AG04450 (cell line): ENCODE measurements at places on chromosomes 16 and 17. TPM values are rescaled to one million over a fixed set of nuclear protein-coding genes. Genes with fewer than 3 reads are reported as not detected.

The G6PC1 gene
- not detected in 2 replicates for polyA plus RNA-seq

DNA sequence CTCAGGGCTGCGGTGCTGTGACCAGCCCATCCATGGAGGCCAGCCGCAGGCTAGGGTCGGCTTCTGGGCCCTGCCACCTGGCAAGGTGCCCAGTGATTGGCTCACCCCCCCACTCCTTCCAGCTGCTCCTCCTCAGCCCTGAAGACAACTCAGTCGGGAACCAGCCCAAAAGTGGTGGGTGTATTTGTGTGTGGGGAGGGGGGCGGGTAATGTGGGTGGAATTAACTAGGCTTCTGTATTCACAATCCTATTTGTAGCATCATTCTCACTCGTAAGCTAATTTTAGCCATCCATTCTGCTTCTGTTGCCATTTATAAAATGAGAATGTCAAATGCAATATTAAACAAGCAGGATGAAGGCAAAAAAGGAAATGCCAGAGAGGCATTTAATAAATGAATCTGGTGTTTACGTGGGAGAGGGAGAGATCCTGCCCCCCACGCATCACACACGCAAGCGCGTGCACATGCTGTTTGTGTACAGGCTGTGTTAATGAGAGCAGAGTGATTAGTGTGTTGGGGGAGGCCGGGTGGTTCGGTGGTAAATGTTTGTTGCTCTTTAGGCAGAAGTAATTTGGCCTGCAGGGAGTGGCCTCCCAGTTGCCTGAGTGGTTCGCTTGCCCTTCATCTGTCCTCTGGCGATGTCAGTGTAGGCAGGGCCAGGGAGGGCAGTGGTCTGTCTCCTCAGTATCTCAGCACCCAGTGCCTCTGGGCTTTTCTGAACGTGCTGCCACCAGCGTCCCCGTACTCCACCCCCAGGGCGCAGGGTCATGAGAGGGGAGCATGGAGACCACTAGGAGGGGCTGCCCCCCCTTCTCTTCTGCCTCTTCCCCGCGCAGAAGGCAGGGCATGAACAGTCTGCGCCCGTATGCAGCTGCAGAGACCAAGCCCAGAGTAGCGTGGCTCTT, 140.1 kb downstream of the CCDC182 start:
- DNase-seq: peak; percentile 18

- no peak for DNase-seq
Observed at GRCh38 chr17:6162892-6163291, 92.7 kb downstream of the WSCD1 start.

The HYDIN gene
- 0.84 and 0.95 TPM in 2 replicates for polyA plus RNA-seq

DNA sequence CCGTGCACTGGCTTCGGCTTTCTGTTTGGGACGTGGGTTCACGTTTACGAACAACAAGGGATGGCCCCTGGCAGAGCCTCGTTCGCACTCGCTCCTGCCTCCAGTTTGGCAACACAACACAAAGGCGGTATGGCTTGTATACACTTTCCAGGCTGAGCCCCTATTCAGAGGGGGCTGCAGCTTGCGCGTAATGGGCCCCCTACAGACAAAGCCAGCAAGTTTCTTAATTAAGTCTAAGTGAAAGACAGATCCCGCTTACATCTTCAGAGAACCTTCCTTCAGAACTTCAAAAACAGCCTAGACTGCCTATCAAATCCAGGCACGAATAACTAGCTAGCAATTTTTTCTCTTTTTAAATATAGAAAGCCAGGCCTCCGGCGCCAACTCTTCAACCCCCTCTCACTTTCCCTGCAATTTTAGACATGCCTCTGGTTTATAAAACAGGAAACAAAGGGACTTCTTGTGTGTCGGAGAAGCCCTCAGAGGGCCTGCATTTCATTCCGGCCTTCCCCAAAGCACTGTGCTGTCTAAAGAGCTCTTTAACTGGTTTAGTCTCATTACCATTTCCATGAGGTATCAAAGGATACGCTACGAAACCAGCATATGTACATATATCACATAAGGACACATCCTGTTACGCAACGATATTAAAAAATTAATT, 244.9 kb downstream of the STX8 start:
- DNase-seq: no peak

DNA sequence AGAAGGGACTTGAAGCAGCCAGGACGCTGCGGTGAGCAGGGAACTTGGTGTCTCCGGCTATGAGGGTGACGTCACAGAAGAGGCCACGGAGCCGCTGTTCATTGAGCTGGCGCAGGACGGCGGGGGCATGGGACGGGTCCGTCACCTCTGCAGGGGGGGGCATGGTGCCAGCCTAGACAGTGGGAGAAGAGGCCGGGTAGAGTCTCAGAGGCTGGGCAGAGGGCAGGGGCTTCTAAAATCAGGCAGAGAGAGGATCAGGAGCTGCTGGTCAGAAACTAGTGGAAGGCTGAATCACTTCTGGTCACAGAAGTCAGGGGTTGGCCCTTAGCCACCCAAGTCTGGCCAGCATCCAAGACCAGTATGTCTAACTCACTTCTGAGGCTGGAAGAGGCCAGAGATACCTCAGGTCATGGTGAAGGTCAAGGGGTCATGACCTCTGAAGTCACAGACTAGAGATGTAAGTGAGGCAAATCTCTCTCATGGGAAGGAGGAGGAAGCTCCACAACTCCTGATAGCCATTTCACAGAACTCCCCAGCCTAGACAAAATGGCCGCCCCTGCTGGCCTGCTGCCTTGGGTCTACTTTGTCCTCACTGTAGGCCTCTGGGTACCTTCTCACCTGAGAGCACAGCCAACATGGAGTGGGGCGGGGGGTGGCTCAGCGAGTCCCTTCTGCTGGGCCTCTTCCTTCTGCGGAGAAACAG, 12.6 kb downstream of the ZBTB4 start:
- DNase-seq: no peak

The FBXW10 gene
- 0.04 and 0.09 TPM in 2 replicates for polyA plus RNA-seq

The C1QTNF8 gene
- not detected in 2 replicates for polyA plus RNA-seq

DNA sequence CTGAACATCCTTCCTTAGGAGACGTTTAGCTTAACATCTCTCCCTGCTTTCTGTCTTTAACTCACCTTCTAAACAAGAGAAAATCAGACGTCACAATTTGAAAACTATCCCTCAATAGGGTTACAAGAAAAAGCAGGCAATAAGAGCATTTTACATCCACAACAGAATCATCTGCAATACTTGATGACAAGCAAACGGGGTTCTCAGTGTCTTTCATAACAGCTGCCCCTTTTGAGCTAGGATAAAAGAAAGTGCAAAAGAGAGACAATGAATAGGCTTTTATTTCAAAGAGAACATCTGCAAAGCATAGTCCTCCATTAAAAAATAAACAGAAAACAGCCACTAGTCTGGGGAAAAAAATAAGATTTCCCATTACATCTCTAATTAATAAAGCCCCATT, 13.2 kb downstream of the XYLT1 start:
- no peak for DNase-seq

DNA sequence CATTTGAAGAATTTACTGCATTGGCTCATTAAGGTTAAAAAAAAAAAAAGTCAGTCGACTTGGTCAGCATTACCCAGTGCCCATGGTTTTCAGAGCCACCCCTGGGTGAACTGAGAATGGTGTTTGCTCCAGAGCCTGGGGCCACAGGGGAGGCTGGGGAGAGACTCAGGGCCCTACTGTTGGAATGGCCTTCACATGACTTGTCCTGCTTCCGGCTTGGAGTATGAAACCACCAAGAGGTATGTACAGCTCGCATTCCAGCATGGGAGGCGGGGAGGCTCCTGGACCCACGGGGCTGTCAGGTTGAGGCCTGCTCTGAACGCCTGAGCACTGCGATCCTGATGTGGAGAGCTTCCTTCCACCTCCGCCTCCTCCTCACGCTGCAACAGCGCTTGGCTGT, 36.8 kb downstream of the MSI2 start:
- DNase-seq: no peak

DNA sequence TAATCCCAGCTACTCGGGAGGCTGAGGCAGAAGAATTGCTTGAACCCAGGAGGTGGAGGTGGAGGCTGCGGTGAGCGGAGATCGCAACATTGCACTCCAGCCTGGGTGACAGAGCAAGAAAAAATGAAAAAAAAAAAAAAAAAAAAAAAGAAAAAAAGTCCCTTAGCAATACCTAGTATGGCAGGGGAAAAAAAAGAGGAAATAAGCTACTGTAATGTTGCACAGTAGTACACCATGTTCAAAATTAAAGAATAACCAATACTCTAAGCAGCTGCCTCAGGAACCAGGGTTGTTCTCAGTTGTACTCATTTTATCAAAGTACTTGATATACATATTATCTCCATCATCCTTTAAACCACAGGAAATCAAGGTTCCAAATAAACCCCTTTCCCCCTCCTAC, 17.3 kb upstream of the TXNDC11 start:
- DNase-seq: no peak

DNA sequence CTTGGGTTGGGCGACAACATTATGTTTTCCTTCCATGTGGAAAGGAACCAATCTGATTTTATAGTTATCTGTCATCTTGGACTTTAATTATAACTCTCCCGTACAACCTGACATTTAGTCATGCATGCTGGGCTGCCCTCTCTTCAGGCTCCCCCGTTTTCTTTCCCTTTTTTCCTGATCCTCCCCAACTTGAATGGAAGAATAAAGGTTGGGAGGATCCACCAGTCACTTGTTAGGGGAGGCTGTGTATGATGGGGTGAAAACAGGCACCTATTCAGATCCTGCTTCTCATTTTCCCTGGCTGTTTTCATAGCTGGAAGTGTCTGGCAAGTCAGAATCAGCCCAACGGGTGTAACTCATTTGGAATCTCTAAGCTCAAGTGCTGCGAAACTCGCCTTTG, 267.2 kb upstream of the SALL1 start:
- DNase-seq: no peak

The MYH2 gene
- not detected in 2 replicates for polyA plus RNA-seq

The TPSB2 gene
- polyA plus RNA-seq: not detected in 2 replicates

The STH gene
- polyA plus RNA-seq: not detected in 2 replicates

DNA sequence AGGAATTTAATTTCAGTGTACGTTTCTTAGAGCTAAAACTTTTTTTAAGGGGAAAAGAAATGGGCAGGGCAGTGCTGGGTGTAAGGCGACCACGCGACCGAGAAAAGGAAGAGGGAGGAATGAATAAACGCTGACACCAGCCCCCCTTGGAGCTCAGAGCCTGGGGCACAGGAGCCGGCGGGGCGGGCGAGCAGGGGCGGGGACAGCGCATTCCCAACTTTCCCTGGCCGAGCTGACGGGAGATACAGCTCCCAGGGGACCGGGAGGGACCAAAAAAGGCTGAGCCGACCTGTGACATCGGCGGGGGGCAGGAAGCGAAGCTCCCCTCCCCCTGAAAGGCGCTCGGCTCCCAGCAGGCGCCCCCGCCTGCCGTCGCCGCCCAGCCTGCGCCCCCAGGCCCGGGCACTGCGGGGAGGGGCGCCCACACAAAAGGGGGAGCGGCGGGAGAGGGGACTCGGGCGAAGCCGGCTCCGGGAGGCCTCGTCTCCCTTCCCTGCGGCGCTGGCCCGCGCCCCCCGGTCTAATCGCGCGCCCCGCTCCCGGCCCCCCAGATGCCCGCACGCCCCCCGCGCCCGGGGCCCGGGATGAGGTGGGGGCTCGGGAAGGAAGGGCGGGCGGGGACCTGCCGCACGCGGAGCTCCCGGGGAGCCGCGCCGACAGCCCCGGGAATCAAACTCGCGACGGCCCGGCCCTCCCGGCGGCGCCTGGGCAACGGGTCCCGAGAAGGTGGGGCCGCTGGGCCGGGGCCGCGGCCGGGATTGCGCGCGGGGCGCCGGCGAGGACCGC, 622 bp downstream of the CUEDC1 start:
- DNase-seq: no peak

- DNase-seq: no peak
Observed at GRCh38 chr16:2325791-2326190, 14.7 kb downstream of the ABCA3 start.

The MPO gene
- not detected in 2 replicates for polyA plus RNA-seq

GRCh38 chr17:28365487-28365886, 488 bp upstream of the SEBOX start:
- no peak for DNase-seq

The KCNH6 gene
- 0.04 and 0.06 TPM in 2 replicates for polyA plus RNA-seq

DNA sequence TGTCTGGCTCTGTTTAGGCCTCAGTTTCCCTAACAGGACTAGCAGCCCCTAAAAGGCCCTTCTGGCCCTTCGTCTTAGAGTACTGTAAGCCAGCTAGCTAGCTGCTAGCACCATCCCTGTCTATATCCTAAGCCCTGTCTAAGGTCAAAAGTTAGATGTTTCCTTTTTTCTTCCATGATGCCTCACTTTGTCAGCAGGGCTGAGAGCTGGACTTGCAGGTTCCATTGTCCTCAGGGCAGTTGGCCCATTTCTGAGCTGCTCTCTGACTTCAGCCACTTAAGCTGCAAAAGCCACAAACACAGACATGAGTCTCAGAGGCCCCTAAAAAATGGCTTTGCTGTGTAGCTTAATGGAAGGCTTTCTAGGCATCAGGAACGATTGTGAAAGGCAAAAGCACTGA, 187.7 kb downstream of the CBLN1 start:
- no peak for DNase-seq

DNA sequence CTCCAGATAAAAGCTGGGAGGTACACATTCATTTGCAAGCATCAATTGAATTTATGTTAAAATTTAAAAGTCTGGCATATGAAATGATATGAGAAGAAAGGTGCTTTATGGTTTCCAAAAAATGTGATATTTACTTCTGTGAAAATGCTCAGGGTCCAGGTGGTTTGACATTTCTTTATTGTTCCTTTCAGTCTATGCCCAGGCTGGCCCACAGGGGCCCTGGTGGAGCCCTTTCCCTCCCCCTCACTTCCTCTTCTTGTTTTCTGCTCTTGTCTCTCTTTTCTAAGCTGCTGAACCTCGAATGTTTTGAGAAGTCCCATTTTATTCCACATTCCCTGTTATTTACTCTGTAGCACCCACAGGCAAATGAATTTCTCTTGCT, 127.8 kb downstream of the HS3ST3B1 start:
- DNase-seq: no peak

DNA sequence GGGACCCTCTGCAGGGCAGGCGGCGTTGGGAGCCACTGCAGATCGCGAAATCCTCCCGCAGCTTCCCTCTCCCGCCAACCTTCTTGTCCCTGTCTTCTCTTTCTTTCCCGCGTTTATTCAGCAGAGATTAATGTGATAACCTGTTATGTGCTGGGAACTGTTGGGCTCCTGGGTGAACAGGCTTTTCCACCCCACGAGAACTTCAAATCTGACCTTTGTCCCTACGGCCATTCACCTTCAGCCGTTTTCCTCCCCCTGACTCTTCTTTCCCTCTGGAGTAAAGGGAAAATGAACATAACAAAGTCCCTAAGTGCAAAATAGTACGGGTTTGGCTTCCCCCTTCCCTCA, 15.2 kb upstream of the KPNA2 start:
- DNase-seq: no peak

DNA sequence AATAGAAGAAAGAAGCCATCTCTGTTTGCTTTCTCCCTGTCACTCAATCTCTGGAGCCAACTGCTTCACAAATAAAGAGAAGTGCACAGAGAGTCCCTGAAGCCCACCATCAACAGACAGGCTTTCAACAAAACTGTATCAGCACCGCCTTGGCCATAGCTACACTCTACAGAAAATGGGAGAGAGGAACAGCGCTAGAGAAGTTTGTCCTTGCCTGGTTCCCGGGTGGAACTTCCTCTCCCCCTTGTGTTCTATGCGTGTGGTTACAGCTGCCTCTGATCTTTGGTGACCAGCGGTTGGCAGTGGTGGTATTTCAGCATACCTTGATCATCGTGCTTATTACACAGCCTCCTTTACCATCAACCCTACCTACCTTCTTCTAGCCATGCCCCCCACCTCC, 91.4 kb upstream of the CCL2 start:
- no peak for DNase-seq
